Non-pigmented ciliary epithelial cell (primary cell): ENCODE measurements at places on chromosomes 3 and 15.

GRCh38 chr3:37099469-37099868 lies 74.9 kb downstream of the LRRFIP2 start:
- DNase-seq: no peak

GRCh38 chr3:130831719-130832400 lies 62.0 kb upstream of the ATP2C1 start:
- no peak for DNase-seq

GRCh38 chr3:150317469-150317868 lies 90.6 kb upstream of the TSC22D2 start:
- DNase-seq: no peak

- DNase-seq: no peak
Measured at GRCh38 chr15:62279041-62279440, 114.0 kb upstream of the C2CD4B start.
